Right renal cortex interstitium (tissue), 3 donors: ENCODE measurements at places on chromosomes 12 and 14.

- no peak for DNase-seq
These were observed 764 bp downstream of the DYNLL1 start for GRCh38 chr12:120496413-120497340.

GRCh38 chr12:49776413-49776812, 35.1 kb downstream of the TMBIM6 start:
- peak; percentile 41 for DNase-seq

- no peak for DNase-seq
These were observed 204.8 kb downstream of the NUAK1 start for GRCh38 chr12:105933671-105934665.

DNA sequence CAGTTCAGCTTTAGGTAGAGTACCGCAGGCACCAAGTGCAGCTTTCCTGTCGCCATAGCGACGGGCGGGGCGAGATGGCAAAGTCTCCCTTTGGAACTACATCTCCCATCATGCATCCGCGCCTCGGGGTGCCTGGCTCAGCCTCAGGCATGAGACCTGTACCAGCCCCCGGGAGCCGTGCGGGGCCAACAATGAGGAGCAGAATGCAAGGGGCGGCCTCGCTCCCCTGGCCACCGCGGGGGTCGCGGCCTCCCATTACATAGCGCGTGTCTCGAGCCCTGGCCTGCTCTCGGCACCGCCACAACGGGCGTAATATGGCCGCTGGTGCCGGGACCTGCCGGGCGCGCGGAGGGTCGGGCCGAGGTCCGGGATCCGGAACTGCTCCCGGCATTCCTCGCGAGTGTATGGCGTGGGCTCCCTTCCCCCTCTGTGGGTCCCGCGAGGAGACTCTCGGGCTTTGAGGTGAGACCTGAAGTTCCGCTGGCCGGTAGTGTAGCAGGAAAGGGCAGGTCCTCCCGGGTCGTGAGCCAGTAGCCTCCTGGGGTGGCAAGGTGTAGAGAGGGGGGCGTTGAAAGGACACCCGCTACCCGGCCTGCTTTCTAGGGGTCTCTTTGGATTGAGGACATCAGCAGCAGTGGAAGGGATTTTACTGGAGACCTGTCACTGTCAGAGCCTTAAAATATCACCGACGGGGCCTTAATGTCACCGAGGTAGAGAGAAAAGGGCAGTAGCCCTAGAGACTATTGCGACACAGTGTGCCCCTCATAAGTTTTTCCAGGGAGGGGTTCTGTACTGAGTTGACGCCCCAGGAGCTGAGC, at the start of gene THTPA:
TSS of gene THTPA (plus strand) at position 390 of the 818 bp plus-strand sequence. CDS start 487 bp downstream, outside the sequence.
- DNase-seq: peak; percentile 85

DNA sequence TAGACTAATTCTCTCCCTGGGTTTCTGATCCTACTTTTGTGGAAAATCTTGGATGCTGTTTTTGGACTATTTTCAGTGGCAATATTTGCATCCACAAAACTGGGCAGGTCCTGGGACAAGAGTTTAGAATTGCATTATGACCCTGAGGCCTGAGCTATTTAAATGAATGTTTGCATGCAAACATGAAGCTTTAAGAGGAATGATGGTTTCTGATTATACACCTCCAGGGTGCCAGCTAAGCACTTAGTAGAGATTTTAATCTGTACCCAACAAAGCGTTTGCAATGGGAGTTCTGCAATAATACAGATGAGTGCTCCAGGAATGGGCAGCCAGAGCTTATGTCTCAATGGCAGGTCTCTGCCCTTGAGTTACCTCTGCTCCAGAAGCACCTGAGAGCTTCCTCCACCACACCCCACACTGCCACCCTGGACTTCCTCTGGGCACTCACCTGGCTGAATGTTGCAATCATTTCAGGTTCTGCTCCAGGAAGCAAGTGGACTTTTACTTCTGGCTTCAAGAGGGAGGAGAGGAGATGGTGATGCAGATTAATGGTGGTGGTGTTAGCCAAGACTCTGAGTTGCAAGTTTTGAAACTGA, 6.0 kb upstream of the SPTLC2 start:
- DNase-seq: no peak

- DNase-seq: no peak
These were observed 30.4 kb upstream of the PCNX4 start for GRCh38 chr14:60061371-60061770.

DNA sequence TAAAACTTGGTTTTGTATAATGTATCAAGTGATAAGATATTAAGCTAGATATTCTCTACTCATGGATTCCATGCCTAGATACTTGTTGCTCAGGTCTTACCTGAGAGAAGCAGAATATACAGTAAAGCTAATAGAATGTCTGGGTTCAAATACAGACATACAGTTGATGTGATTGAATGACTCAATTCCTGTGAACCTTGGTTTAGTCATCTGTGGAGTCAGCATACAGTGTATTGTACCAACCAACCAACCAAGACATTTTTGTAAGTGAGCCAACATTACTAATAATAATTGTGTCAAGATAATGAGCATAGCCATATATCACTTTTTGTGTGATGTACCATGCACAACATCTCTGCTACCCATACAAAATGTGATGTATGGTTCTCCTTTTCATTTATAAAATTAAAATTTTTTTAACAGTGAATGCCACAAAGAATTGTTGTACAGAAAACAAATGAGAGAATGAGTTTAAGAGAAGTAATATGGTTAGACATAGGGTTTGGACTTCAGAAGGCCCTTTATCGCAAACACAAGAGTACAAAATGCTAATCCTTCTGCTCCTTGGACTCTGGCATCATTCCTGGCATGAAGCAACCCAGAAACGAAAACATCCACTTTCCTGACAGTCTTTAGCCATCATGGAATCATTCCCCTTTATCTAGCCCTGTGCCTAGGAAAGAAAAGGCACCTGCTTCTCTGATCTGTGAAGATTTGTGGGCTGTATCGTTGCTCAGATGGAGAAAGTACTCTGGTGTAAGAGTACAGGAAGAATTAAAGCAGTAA, 977.2 kb upstream of the USP15 start:
- no peak for DNase-seq

GRCh38 chr12:70267550-70267949, 24.3 kb downstream of the CNOT2 start:
- DNase-seq: no peak

DNA sequence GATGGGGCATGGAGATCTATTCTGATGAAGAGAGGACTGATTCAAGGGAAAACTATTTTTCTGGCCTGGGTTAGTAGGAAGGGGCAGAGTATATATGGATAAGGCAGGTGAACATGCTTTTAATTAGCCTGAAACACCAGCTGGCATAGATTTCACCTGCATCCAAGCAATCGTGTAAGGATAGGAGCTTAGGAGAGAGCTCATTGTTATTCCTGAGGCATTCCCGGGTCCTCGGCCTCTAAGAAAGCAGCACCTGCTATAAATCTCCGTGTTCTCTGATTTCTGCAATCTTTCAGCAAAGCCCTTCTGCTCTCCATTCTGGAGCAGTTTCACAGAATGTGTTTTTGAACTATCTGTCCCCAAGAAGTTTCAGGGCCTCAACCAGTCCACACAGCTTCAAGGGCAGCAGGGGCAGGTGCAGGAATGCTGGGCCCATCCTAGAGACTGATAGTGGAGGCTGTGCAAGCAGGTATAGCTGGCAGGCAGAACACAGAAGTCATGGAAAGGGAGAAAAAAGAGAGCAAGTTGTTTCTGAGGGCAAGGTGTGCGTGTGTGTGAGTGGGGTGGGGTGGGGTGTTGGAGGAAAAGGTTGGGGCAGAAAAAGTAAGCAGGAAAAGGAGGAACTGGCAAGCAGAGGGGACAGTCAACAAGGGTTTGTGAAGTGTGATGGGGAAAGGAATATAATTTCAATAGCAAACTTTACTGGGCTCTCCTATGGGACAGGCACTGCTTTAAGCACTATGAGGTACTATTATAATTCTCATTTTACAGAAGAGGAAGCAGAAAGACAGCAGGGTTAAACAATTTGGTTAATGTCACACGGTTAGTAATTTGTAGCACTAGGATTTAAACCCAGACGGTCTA, 203.7 kb upstream of the SSTR1 start:
- no peak for DNase-seq

DNA sequence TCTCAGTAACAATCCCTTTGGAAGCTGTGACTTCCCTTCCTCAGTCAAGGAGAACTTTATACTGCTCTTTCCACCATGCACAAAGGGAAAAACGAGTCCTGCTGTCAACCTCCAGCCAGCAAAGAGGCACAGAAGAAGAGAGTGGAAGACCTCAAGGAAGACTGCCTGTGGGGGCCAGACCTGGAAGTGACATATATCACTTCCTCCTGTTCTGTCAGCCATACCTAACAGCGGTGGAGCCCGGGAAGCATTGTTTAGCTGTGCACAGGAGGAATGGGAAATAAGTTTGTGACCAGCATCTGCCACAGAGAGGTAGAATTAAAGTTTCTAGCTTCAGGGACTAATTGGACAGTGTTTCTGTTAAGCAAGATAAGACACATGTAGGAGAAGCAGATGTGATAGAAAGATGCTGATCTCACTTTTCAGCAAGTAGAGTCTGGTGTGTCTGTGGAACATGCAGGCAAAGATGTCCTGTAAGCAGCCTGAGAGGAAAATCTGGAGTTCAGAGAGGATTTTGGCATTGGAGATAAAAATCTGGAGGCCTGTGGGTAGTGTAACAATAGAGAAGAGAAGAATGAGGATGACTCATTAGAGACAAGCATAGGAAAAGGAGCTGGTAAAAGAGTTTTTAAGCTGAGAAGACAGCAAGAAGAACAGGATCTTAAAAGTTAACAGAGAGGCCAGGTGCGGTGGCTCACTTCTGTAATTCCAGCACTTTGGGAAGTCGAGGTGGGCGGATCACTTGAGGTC, 141.6 kb upstream of the CPSF6 start:
- no peak for DNase-seq

GRCh38 chr12:92908108-92908507, 21.0 kb downstream of the EEA1 start:
- no peak for DNase-seq

DNA sequence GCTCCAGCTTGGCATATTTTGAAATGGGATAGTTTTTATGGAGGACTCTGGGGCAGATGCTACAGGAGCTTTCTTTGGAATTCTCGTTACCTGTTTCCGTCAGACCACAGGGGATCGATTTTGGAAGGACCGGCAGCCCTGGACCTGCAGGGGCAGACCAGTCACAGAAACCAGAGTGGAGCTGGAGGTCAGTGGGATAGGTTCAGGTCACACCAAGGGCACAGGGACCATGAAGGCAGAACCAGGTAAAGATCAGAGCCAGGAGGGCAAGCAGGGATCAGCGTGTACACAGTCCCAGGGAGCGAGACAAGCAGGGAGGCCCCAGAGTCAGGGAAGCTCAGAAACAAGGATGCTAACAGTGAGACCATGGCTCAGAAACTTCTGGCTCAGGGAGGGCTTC, 45.5 kb downstream of the TSPAN11 start:
- DNase-seq: no peak

GRCh38 chr14:36021030-36021422, 155.5 kb downstream of the PTCSC3 start:
- no peak for DNase-seq

DNA sequence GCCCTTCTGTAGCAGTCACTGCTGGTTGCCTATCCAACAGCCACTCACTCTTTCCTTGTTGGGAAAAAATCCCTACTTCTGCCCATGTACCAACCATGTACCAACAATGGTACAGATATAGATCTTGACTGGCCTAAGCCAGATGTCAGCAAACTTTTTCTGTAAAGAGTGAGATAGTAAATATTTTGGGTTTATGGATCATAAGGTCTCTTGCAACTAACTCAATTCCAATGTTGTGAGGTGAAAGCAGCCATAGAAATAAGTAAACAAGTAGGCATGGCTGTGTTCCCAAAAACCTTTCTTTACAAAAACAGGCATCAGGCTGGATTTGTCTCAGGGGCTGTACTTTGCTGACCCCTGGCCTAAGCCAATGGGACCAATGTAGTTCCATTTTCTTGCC, 73.5 kb downstream of the ARMH4 start:
- no peak for DNase-seq

GRCh38 chr12:125387206-125387605, 322.0 kb downstream of the AACS start:
- no peak for DNase-seq

- DNase-seq: no peak
These were observed 6.3 kb upstream of the TPCN1 start for GRCh38 chr12:113214895-113215400.

DNA sequence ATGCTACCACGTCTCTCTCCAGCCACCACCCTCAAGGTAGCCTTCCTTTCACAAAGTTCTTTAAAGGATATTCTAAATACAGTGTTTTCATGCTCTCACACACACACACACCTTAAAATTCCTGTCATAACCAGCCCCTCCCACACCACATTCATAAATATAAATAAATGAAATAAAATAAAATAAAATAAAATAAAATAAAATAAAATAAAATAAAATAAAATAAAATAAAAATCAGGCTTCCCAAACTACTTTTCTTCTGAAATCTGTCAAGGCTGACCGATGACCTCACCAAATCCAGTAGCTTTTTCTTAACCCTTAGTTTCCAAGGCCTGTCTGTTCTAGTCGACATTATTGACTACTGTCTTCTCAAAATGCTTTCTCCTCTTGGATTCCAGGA, 378.4 kb downstream of the SEC23A start:
- DNase-seq: no peak

- DNase-seq: no peak
These were observed 31.7 kb upstream of the NINJ2 start for GRCh38 chr12:694734-695503.

- no peak for DNase-seq
These were observed 71.0 kb upstream of the CDKN3 start for GRCh38 chr14:54325766-54326165.

GRCh38 chr12:86659985-86660384, 403.8 kb upstream of the MGAT4C start:
- no peak for DNase-seq

DNA sequence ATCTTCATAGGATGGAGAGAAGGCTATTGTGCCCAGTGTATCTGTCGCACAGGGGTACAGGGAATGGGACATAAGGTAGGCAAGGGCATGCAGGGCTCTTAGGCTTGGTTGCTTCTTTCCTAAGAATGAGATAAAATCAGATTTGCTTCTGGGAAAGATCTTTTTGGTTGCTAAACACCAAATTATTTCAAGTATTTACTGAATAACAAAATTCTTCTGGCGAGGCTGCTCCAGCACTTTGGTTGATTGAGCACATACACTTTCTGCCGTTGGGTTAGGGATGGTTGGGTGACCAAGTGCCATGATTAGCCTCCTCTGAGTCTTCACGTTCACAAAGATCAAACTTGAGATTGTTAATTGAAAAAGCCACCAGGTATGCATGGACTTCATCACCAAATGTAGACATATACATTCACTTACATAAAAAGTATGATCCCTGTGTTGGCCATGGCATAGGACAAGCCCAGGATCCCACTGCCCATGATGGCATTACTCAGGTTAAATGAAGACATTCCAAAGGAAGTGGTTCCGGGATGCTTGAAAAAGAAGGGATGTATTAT, 38.2 kb downstream of the SLC38A4 start:
- no peak for DNase-seq

DNA sequence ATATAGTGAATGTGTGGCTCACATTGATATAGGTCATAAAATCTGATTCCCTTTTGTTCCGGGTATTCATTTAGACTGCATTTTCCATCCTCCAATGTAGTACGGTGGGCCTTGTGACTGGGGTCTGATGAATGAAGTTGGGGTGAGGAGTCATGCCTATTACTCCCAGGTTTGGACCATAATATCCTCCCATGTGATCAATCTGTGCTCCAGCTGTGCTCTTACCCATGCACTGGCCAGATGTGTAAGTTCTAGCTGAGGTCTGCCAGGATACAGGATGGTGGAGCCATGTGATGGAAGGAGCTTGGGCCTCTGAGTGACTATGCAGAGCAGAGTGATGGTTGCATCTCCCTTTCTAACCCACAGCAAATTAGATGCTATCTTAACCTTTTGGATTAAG, 1034.0 kb upstream of the TMEM132C start:
- DNase-seq: no peak

GRCh38 chr12:82937151-82937550, 250.4 kb downstream of the TMTC2 start:
- DNase-seq: no peak
